ENCODE measurements at places on chromosomes 4 and X.

GRCh38 chrX:110748256-110748806, 47.3 kb downstream of the CHRDL1 start:
- no peak for DNase-seq

DNA sequence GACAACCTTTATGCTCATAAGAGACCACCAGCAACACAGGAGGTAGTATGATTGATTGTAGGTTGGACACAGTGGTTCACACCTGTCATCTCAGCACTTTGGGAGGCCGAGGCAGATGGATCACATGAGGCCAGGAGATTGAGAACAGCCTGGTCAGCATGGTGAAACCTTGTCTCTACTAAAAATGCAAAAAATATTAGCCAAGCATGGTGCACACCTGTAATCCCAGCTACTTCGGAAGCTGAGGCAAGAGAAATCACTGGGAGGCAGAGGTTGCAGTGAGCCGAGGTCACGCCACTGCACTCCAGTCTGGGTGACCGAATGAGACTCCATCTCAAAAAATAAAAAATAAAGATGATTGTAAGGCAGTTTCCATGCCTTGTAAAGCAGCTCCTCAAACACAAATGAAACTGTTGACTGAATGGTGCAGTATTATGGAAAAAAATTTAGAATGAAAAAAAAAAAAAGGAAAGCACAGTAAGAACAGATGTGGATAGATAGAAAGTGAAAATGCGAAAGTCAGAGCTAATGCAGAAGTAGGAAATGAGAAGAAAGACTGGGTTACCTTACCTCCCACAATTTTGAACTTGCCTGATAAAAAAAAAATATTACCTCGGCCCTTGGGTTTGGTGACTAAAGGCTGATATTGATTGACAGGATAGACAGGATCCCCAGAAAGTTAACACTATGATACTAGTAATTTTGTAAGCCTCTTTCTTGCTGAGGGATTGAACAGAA, 249.2 kb upstream of the TRAM1L1 start:
- no peak for DNase-seq

DNA sequence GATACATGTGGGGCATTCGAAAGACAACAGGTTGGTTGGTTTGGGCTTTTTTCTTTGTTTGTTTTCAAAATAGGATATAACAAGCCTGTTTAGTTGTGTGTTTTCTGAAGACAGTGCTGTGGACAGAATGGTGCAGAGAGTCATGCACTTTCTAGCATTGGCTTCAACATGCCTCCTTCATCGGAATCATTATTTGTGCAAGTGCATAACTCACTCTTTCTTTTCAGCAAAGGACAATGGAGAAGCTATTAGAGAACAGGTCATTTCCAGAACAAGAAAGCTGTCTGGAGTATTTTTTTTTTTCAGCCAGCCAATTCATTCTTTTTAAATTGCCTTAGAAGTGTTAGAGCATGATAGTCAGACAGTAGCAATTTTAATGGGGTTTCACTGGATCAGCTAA, 225.8 kb downstream of the STK32B start:
- peak; percentile 72 for DNase-seq

- no peak for DNase-seq
Measured at GRCh38 chr4:30854531-30854930, 134.4 kb downstream of the PCDH7 start.

DNA sequence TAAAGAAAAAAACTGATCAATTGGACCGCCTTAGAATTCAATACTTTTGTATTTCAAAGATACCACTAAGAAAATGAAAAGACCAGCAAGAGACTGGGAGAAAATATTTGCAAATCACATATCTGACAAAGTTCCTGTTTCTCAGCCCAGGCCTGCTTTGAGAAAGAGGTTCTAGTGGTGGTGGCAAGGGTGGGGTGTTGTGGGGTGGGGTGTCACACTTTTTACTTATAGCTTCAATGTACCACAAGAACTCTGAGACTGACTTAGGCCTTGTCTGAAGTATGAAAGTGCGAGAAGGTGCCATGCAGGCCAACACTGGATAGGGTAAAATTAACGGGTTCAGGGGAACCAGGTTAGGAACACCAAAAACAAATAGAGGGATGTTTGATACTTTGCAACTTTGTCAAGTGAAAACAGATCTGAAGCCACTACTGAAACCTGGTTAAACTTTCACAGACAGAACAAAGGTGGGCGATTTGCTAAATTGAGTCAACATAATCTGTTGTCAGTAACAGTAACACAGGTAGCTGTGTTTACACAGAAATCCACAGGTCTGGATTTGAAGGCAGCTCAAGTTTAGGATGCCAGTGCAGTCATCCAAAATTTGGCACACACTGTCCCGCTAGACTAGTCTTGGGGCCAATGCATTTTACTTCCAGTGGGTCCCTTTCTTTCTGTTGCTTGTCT, 88.8 kb downstream of the DGKK start:
- DNase-seq = no peak

All from NCI-H2227 treated with DMSO at 0.1 percent for 48 hours (cell line).